ENCODE measurements at places on chromosomes 5 and 9. TPM values are rescaled to one million over a fixed set of nuclear protein-coding genes. Genes with fewer than 3 reads are reported as not detected.

DNA sequence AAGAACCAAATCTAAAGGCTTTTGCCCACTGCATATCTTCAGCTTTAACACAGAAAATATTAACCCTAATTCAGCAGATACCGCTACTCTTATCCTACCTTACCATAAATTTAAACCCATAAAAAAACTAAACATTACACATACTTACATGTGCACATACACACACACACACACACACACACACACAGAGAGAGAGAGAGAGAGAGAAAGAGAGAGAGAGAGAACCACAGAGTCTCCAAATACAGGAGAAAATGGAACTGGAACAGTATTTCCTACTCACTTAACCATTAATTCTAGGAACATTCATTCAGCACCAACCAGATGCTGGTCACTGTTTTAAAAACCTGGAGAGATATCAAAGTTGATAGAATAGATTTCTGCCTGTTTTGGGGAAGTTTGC lies 53.7 kb downstream of the EFNA5 start:
- H3K4me3 ChIP-seq = no peak overlapping the region
- no peaks in the 10 kb centered on the region for H3K4me1 ChIP-seq
- no peaks in the 10 kb centered on the region for H3K27me3 ChIP-seq
- no peaks in the 10 kb centered on the region for H3K36me3 ChIP-seq
- no peak overlapping the region for H3K27ac ChIP-seq

- H3K27me3 ChIP-seq = no peaks in the 10 kb centered on the region
- no peak overlapping the region for H3K4me3 ChIP-seq
- H3K27ac ChIP-seq = peak overlapping the region; percentile 59
- H3K4me1 ChIP-seq = peaks cover 20% of the 10 kb centered on the region
- no peaks in the 10 kb centered on the region for H3K36me3 ChIP-seq
Observed at GRCh38 chr9:120486347-120486746, 93.6 kb downstream of the CDK5RAP2 start.

SMIM33 gene
- total RNA-seq = not detected

- peak; percentile 54 for DNase-seq
- no peak within 1 kb of the TSS for H3K4me3 ChIP-seq
- no peak within 1 kb of the TSS for H3K27ac ChIP-seq
Observed at GRCh38 chr5:151924564-151925301, at the start of gene GLRA1. TSS of gene GLRA1 (minus strand) at chr5:151924851. CDS start at chr5:151924549, 302 bp downstream.

GRCh38 chr9:121735793-121736770 lies 84.6 kb downstream of the DAB2IP start:
- H3K27ac ChIP-seq = peak overlapping the region; percentile 92
- no peaks in the 10 kb centered on the region for H3K36me3 ChIP-seq
- peaks cover 83% of the 10 kb centered on the region for H3K4me1 ChIP-seq
- DNase-seq = peak; percentile 94
- peak overlapping the region; percentile 51 for H3K4me3 ChIP-seq

SPOCK1 gene
- total RNA-seq = not detected

All from upper lobe of left lung (tissue), 6 donors.